ENCODE measurements at places on chromosomes 3 and 15. TPM values are rescaled to one million over a fixed set of nuclear protein-coding genes. Genes with fewer than 3 reads are reported as not detected.

The CALML4 gene
- total RNA-seq, result 4.5 TPM

The KLF15 gene
- total RNA-seq, result 72.6 TPM

The UBAP1L gene
- 1.9 TPM for total RNA-seq

The CCDC13 gene
- total RNA-seq, result 2.4 TPM

The RAD51 gene
- total RNA-seq, result 5.1 TPM

The KNG1 gene
- 0.91 TPM for total RNA-seq

The CCR9 gene
- total RNA-seq, result not detected

The ADAMTS17 gene
- 2.7 TPM for total RNA-seq

The PSTPIP1 gene
- 2.1 TPM for total RNA-seq

The TMEM207 gene
- total RNA-seq, result not detected

The CSTA gene
- total RNA-seq, result 25.7 TPM

The SLC51B gene
- total RNA-seq, result 0.68 TPM

The SLC15A2 gene
- 51.1 TPM for total RNA-seq

The EDEM1 gene
- 63.1 TPM for total RNA-seq

The TRPM1 gene
- total RNA-seq, result 5.5 TPM

The TRIM59 gene
- total RNA-seq, result 3.2 TPM

The ECE2 gene
- total RNA-seq, result 0.57 TPM

The DHX30 gene
- 107 TPM for total RNA-seq

The ALG1L2 gene
- total RNA-seq, result not detected

The EOMES gene
- 0.46 TPM for total RNA-seq

The SERINC4 gene
- total RNA-seq, result 3.9 TPM

DNA sequence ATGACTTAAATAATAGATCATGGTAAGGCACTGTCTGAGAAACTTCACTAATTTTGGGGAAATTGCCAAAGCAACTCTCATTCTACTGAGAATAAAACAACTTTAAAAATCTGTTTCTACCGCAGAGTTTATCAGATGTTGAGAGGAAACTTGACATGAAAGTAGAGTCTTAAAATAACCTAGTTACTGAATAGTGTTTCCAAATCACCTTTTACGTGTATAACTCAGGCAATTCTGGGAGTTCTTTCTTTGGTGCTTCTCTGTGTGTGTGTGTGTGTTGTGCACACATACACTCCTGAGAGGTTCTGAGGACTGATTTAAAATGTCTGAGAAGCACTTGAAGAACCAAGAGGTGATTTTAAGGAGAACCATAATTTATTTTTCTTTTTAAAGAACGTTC is 236.6 kb downstream of the SV2B start:
- no peak for DNase-seq

DNA sequence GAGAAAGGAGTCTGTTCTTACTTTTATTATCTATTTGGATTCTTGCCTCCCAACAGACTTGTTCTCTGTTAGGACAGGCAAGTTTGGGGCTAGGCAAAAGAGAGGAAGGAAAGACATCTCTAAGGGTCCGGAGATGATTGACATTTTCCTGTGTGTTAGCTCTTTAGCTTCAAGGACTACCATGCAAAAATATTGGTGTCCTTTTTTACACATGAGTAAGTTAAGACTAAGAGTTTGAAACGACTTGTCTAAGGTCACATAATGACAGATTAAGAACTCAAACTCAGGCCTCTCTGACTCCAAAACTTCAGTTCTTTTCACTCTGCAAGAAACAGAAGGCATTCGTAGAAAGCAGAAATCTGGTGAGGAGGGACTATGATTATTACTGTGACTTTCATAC is 5.9 kb downstream of the LMCD1 start:
- DNase-seq, result no peak

DNA sequence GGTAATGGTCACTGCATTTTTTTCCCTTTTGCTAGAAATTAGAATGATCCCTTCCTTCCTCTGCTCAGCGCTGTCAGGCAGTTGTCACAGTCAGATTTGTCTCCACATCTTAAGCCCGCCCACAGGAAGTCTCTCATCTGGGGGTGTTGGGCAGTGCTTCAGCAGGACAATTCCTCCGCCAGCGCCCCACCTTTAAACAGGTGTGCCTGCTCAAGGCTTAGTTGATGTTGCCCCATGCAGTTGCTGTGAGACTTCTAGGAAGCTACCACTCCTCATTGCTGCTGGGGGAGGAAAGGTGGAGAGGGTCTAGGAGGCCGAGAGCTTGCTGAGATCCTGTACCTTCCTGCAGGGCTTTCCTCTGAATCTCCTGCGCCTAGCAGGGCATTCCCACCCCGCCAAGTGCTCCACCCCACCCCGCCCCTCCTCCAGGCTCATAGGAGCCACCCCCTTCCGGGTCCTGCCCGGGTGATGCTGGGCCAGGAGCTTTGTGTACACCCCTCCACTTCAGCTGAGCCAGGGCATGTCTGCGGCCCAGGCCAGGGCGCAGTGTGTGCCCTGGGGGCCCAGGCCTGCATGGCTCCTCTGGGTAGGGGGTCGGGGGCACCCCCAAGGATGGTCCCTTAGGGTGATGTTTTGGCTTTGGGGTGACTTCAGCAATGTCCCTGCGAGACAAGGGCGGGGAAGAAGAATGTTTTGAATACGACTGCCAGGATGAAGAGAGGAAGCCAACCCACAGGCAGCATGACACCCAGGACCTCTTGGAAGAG is 68.7 kb downstream of the TRAK1 start:
- peak; percentile 58 for DNase-seq

GRCh38 chr3:41199866-41200668 is 762 bp downstream of the CTNNB1 start:
- DNase-seq, result peak; percentile 30

DNA sequence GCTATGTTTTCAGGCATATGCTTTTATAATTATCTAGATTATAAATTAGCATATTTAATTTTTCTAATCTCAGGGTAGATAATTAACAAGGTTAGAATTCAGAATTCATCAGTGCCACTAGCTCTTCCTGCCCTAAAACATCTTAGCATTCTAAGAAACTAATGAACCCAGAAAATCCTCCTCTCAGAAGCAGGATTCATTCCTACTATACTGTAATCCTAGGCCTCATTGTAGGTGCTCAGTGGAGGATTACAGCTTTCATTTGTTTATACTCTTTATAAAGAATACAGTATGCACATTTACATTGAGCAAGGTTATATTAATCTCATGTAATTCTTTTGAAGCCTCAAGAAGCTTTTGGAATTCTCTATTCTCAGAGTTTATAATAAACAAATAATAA is 20.9 kb downstream of the ACAD11 start:
- DNase-seq, result no peak

GRCh38 chr15:59819092-59819491 is 130.0 kb upstream of the BNIP2 start:
- DNase-seq, result no peak

DNA sequence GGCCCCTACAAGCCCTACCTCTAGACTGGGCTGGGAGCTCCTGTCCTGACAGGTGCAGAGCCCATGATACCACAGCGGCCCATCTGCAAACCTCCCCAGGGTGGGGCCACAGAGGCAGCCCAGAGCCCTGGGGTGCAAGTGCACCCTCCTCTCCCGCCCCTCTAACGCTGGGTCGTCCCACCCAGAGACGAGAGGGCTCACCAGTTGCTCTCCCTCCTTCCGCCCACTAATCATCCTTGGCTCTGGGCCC is 742 bp downstream of the TNK2 start:
- DNase-seq, result no peak

DNA sequence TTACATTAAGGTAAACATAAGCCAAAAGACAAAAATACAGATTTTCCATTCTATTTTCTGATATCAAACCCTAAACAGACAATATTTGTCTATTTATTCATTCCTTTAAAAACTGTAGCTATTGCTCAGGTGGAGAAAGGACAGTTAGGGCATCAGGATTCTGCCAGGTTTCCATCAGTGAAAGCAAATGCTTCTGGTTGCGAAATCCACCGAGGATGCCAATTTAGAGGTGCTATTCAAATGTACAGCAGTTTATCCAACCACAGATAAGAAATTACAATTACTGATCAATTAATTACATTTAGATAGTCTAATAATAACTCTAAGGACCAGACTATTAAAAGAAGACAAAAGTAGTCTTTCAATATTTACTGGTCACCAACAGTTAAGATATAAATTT is 3.9 kb downstream of the TOMM70 start:
- no peak for DNase-seq

GRCh38 chr3:13520326-13520880 is 28.5 kb upstream of the FBLN2 start:
- no peak for DNase-seq

GRCh38 chr3:120212505-120212904 is 72.5 kb downstream of the GPR156 start:
- DNase-seq, result no peak

- DNase-seq, result peak; percentile 13
These were observed 42.1 kb downstream of the MAGI1 start for GRCh38 chr3:65996589-65996988.

GRCh38 chr15:99073008-99073717 is 31.7 kb upstream of the SYNM start:
- no peak for DNase-seq

- peak; percentile 90 for DNase-seq
These were observed 63.6 kb downstream of the SMAD6 start for GRCh38 chr15:66765478-66766281.

DNA sequence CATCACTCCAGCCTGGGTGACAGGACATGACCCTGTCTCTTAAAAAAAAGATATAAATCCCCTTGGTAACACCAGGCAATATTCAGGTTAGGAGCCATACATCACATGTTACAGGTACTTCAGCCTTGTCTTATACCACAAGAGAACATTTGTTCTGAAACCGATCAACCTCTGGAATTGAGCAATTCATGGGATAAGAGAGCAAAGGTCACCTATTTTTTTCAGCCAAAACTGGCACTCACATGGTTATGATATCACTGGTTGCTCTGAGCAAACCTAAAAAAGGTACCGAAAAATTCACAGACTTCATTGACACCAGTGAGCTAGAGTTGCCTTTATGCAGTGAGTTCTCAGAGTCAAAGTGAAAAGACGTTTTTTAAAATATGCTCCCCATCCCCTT is 9.1 kb downstream of the SPICE1 start:
- no peak for DNase-seq

DNA sequence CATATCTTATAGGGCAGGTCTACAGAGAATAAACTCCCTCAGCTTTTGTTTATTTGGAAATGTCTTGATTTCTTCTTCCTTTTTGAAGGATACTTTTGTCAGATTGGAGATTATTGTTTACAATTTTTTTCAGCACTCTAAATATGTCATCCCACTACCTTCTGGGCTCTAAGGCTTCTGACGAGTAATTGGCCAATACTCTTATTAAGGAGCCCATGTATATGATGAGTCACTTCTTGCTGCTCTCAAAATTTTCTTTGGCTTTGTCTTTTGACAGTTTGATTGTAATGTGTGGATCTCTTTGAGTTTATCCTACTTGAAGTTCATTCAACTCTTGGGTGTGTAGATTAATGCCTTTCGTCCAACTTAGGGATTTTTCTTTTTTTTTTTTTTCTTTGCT is 28.9 kb upstream of the CD200R1L start:
- no peak for DNase-seq

- DNase-seq, result no peak
These were observed 44.3 kb upstream of the PLAAT1 start for GRCh38 chr3:193196746-193197145.

GRCh38 chr3:75781079-75781745 is 4.1 kb downstream of the ZNF717 start:
- no peak for DNase-seq

DNA sequence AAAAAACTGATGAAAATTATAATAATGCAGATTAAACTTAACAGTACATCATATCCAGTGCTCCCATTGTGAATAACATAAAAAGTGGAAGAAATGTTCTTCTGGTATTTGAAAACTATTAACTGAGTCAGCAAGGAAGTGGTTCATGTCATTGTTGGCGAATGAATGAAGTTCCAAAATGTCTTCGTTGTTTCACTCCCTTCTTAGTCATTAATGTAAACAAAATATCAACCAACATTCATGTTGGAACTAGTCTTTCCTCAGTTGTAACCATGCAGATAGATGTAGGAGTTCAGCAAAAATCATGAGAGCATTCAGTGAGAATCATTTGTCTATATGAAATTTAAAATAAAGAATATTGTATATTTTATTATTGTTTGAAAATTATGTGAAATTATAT is 44.1 kb upstream of the ICE2 start:
- DNase-seq, result no peak

- DNase-seq, result no peak
These were observed 188.3 kb downstream of the APBA2 start for GRCh38 chr15:29074045-29074444.

GRCh38 chr15:92306663-92307062 is 87.0 kb upstream of the ST8SIA2 start:
- no peak for DNase-seq

DNA sequence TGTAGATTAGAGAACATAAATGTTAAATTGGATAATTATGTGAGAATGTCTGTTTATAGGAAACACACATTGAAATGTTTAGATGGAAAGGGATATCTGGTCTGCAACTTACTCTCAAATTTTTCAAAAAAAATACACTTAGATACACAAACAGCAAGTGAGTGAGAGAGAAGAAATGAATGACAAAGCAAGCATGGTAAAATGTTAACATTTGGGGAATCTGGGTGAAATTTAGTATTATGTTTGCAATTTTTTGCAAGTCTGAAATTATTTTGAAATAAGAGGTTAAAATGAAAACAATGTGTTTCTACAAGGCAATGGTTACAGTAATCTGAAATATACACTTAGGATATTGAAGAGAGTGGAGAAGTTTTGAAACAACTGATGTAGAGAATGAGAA is 134.3 kb downstream of the GLDN start:
- DNase-seq, result no peak

DNA sequence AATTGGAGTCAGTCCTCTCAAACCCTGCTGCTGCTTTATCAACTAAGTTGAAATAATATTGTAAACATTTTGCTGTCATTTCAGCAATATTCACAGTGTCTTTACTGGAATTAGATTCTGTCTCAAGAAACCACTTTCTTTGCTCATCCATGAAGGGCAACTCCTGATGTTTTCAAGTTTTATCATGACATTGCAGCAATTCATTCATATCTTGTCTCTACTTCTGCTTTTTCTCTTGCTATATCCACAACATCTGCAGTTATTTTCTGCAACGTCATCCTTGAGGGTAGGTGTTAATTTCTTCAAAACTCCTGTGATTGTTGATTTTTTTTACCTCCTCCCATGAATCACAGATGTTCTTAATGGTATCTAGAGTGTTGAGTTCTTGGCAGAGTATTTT is 181.6 kb downstream of the EPHA6 start:
- DNase-seq, result no peak

DNA sequence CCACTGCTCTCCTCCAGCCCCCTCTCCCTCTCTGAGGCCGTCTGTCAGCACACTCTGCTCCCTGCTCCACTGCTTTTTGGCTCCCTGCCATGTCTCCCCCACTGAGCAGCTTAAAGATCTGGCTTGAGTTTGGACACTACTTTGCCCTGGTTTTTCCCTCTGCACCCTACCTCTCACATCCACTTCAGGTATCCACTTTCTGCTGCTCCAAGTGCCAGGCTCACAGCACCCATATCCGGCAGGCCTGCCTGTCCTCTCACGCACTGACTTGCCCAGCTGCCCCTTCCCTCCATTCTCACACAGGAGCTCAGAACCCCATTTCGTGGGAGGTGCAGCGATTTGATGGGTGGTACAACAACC is 3.7 kb downstream of the DUOX1 start:
- no peak for DNase-seq
